Body of pancreas (tissue), 4 donors: ENCODE measurements at places on chromosomes 2 and 18. TPM values are rescaled to one million over a fixed set of nuclear protein-coding genes. Genes with fewer than 3 reads are reported as not detected.

DNAH7 gene
- 11.2 TPM for total RNA-seq

UGT1A8 gene
- not detected for total RNA-seq

GRCh38 chr2:60532421-60532820 lies 21.0 kb downstream of the BCL11A start:
- DNase-seq = no peak

PREB gene
- 56.3 TPM for total RNA-seq

- DNase-seq = no peak
Measured at GRCh38 chr2:120750488-120751210, 15.0 kb downstream of the GLI2 start.

DNA sequence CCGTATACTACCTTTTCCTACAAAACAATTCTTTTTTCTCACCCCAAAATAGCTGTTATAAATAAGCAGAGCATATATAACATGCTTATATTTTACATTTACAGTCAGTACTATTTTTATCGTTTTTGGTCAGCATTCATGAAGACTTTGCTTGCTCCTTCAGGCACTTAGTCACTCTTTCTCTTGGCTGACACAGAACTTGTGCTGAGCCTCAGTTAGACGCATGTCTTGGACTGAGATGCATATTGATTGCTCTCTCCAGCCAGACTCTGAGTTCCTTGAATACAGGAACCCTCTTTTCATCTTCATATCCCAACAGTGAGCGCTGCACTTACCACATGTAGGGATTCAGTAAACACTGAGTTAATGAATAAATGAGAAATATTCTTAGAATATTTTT lies 158.3 kb downstream of the RTN4 start:
- no peak for DNase-seq
